Gastroesophageal sphincter (tissue), 4 donors: ENCODE measurements at places on chromosomes 5 and 9. TPM values are rescaled to one million over a fixed set of nuclear protein-coding genes. Genes with fewer than 3 reads are reported as not detected.

SMIM33 gene
- not detected for total RNA-seq

PCDHB15 gene
- 6.6 TPM for total RNA-seq

FAM221B gene
- not detected for total RNA-seq

COL5A1 gene
- total RNA-seq = 48.5 TPM

SLC27A6 gene
- total RNA-seq = 0.67 TPM

NR2F1 gene
- 111 TPM for total RNA-seq

RXRA gene
- 45.1 TPM for total RNA-seq

PPP3R2 gene
- total RNA-seq = not detected

DOCK2 gene
- total RNA-seq = 11.3 TPM

SLC36A2 gene
- not detected for total RNA-seq

PPP1R26 gene
- 10.9 TPM for total RNA-seq

OR1Q1 gene
- not detected for total RNA-seq

PGM5 gene
- total RNA-seq = 502 TPM

SETX gene
- 50.5 TPM for total RNA-seq

BASP1 gene
- total RNA-seq = 5.4 TPM

SPATA6L gene
- 0.69 TPM for total RNA-seq

SLC9A3 gene
- 3.9 TPM for total RNA-seq

RORB gene
- total RNA-seq = 0.93 TPM

LHX3 gene
- total RNA-seq = not detected

IZUMO3 gene
- not detected for total RNA-seq

SLC36A3 gene
- not detected for total RNA-seq

APBA1 gene
- 4.7 TPM for total RNA-seq

SAXO1 gene
- not detected for total RNA-seq

GEMIN5 gene
- total RNA-seq = 30.0 TPM

OLFML2A gene
- total RNA-seq = 43.5 TPM

ABO gene
- total RNA-seq = 0.47 TPM

SPAG8 gene
- total RNA-seq = 1.0 TPM

FOXD4 gene
- total RNA-seq = 0.35 TPM

DBH gene
- total RNA-seq = not detected

WHRN gene
- total RNA-seq = 8.4 TPM

RNF208 gene
- total RNA-seq = not detected

GPR150 gene
- not detected for total RNA-seq
